ENCODE measurements at places on chromosomes 2 and 18.
A peak's percentile ranks its signal among the peaks of the same experiment; 100 is the strongest.

DNA sequence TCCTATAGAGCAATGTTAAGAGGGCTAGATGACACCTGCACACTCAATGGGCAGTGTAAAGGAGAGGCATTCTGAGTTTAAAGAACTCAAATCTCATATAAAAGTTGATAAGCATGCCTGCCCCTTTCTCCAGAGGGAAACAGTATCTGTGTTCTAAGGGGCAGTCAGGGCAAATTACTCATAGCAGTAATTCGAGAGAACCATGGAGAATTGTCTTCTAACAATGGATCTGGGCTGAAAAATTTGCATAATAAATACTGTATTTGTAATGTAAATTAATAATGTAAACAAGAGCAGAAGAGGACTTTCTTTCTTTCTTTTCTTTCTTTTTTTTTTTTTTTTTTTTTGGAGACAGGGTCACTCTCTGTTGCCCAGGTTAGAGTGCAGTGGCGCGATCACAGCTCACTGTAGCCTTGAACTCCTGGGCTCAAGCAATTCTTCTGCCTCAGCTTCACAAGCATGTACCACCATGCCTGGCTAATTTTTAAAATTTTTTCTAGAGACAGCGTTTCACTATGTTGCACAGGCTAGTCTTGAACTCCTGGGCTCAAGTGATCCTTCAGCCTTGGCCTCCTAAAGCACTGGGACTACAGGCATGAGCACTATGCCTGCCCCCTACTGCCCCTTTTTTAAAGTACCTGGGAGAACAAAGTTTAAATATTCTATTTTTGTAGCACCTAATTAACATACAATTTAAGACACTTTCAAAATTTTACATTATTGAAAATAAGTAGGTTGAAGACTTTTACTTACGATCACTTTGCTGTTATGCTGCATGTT, 70.6 kb downstream of the OTX1 start:
- no peak for DNase-seq

GRCh38 chr2:169002161-169002738, 28.9 kb downstream of the ABCB11 start:
- DNase-seq, result no peak

GRCh38 chr18:36464126-36464651, 166.7 kb downstream of the FHOD3 start:
- DNase-seq, result peak; percentile 31

GRCh38 chr2:151157000-151157735, 104.5 kb downstream of the RBM43 start:
- DNase-seq, result no peak

DNA sequence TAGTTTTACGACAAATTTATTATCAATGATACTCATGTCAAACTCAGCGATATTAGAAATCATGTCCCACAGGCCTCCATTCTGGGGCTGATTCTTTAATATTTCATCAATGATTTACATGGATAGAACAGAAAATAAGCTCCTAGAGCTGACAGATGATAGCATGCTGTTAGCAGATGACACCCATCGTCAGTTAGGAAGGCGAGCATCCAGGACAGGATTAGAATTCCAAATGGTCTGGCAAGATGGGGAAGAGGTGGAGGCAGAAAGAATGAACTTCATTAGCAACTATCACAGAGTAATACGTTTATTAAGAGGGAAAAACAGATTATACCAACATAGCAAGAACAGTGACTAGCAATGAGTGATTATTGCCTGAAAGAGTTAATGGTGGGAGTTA, 46.2 kb upstream of the ACVR1 start:
- no peak for DNase-seq

- no peak for DNase-seq
These were observed 242.0 kb upstream of the STON1 start for GRCh38 chr2:48287976-48288375.

DNA sequence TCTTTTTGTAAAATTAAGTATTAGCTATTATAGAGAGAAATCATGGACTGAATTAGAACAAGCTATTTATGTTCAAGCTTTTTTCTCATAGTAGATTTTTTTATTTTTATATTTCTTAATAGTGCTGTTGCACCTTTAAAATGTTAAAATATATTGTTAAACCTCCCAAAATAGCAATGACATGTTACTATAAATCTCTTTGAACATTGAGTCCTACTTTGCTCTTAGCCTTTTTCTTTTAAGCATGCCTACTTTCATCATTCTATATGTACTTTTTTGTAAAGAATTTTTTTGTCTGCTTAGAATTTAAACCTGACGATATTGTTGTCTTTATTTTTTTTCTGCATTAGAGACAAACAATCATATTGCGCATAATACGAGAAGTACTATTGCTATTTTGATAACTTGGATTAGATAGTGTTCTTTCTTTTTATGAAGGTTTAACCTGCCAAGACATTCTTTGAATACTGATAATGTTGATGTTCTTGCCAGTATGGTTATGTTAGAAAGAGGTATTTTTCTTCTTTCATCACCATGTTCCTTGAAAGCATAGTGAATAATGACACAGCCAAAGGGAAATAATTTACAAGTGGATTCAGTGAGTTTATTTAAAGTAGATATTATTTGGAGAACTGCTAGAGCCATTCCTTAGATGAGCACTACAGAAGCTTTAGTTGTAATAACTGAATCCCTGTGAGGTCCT, 40.6 kb downstream of the PMS1 start:
- DNase-seq, result no peak

DNA sequence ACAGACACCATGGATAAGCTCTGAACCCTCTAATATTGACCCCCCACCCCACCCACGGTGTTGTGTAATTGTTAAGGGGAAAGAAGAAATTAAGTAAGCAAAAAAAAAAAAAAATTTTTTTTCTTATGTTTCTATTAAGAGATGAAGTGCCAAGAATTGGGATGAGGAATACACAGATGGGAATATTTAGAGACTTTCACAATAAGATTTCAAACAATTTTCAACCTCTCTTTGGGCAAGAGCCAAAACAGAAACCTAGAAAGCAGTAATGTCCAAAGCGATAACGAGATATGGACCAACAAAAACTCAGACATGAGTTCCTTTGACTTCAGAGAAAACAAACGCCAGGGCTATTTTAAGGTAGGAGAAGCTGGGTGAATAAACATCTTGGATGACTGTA, 14.4 kb downstream of the PIEZO2 start:
- DNase-seq, result no peak

DNA sequence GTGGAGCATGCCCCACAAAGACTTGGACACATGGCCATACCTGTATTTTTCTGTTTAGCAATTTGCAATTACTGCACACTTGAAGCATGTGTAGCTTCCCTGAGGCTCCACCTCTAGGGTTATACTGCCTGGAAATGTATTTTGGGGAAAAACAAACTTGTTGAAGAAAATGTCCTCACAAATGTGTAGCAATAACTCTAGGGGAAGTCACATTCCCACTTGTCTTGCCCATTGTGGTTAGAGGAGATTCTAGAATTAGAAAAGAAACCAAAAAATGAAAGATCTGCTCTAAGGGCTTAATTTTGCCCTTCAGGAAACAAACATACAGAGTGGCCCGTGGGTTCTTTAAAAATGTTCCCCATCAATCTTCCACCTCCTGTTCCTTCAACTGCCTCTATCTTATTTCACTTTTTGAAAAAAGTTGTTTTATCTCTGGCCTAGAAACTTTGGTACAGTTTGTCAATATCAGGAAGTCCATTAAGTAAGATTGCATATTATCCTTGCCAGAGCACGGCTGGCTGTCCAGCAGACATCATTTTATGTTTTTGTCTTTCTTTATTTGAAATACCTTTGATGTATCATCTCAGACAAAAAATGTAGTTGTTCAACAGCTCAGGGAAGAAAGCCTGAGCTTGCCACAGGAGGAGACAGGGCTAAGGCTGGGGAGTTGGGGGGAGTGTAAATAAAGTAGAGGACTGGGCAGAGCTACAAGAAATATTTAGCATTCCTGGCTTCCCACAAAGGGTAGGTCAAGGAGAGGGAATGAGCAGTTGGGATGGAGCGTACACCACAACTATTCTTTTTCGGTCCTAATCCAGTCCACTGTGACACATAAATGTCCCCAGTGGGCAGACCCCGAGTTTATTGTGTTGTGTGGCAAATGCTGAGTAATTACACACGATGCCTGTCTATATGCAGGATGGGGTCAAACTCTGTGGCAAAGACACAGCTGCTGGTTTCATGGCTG, 96.8 kb upstream of the CDC42EP3 start:
- DNase-seq, result no peak
